Cerebellar cortex (tissue), 1 donor: ENCODE measurements at places on chromosomes 12 and 14.
A peak's percentile ranks its signal among the peaks of the same experiment; 100 is the strongest.

GRCh38 chr14:92968291-92969020, 45.5 kb downstream of the CHGA start:
- DNase-seq, result no peak

GRCh38 chr14:70792939-70793338, 16.4 kb downstream of the MAP3K9 start:
- DNase-seq, result no peak

DNA sequence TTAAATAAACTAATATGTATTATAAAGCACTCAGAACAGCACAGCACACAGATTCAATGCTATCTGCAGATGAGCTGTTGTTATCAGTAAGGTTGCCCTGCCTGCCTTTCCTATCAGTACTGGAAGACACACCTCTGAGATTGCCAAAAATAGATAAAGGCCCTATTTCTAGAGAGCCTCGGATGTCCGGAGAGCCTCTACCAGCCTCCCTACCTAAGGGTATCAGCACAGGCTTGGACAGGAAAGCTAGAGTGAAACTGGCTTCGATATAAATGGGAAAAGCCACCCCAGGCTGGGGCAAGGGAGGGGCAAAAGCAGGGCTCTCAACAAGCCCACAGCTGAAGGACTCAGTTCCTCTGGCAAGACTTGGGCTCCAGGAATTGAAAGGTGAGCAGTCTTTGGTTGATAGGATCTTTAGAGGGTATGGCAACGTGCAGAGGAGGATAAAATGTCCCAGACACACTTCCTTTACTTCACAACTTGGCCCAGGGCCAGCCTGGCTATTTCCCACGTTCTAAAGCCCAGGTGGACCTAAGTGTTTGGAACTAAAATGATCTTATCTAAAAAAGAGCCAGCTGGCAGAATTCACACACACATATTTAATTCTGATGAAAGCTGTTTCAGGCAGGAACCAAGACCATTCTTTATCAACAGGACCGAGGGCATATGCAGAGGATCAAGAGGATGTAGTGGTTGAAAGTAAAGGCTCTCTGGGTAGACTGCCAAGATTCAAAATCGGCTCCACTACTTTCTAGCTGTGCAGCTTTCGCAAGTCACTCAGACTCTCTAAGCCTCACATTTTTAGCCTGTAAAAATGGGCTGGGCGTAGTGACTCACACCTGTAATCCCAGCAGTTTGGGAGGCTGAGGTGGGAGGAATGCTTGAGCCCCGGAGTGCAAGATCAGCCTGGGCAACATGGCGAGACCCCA, 37.8 kb upstream of the ITPR2 start:
- DNase-seq, result no peak

DNA sequence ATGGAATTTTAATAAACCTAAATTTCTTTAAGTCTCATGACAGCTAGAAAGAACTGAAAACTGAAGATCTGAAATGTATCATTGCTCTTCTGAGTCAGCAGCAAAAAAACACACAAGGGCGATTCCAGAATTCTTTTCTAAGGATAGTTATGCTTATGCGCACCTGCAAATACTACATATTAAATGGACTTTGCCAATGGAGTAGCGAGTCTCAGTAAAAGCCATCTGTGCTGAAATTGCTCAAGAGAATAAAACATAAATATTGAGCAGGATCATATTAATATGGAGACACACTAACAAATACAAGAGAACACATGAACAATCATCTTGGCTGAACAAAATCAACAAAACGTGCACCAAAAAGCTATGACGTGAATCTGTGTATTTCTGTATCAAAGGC, 73.7 kb downstream of the CPNE8 start:
- DNase-seq, result no peak

GRCh38 chr12:104371043-104371870, 67.7 kb downstream of the EID3 start:
- DNase-seq, result no peak

DNA sequence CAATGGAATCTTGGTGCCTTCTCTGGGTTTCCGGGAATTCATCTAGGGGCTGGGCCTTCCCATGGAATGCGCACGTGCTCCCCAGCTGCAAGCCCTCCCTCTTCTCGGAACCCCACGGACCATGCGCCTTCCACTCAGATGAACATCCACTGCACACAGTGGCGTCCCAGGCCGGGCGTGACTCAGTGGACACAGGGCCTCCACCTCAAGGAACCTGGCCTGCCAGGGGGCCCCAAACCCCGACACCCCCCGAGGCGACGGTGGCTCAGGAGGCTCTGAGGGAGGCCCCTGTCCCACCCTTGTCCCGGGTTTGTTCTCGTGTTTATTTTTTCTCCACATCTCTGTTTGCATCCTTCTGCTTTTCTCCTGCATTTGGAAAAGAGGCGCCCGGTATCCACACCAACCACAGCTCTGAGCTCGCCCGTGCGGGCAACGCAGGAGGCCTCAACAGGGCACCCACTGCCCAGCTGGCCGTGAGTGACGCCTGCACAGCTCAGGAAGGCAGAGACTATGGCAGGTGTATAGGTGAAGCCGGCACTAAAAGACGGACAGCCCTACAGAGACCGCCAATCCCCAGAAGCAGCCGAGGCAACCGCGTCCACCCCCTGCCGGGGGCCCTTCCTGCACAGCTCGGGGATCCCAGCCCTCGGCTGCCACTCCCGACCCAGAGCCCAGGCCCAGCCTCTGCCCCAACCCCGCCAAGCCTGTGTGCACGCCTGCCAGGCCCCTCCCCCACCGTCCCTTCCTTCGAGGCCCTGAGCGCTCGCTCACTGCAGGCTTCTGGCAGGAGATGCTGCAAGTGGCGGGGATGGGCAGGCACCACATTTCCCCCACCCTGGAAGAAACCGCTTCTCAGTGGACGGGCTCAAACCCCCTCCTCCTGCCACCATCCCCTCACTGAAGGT, 23.8 kb upstream of the GALNT9 start:
- DNase-seq, result peak; percentile 48

DNA sequence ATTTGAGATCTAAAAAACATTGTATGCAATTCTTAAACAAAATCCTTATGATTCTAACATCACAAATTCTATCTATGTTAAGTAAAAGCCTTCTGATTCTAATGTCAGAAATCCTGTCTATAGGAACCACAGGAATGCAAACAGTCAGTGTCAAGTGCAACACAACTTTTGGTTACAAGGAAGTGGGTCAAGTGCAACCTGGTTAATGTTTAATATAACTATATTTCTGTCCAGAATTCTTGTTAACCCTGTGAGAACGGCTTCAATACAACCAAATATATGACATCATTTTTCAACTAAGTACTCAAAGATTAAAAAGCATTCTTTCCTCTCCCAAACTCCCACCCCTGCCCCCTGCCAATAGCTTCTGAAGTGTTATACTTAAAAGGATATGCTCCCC, 107.9 kb upstream of the PLEKHA5 start:
- DNase-seq, result no peak

- peak; percentile 50 for DNase-seq
Observed at GRCh38 chr12:12563290-12563928, 746 bp upstream of the DUSP16 start.

- DNase-seq, result no peak
Observed at GRCh38 chr12:11856971-11857370, 207.5 kb downstream of the ETV6 start.

- no peak for DNase-seq
Observed at GRCh38 chr12:115394496-115395220, 710.7 kb upstream of the TBX3 start.

- DNase-seq, result no peak
Observed at GRCh38 chr14:47297374-47297773, 378.0 kb downstream of the MDGA2 start.

DNA sequence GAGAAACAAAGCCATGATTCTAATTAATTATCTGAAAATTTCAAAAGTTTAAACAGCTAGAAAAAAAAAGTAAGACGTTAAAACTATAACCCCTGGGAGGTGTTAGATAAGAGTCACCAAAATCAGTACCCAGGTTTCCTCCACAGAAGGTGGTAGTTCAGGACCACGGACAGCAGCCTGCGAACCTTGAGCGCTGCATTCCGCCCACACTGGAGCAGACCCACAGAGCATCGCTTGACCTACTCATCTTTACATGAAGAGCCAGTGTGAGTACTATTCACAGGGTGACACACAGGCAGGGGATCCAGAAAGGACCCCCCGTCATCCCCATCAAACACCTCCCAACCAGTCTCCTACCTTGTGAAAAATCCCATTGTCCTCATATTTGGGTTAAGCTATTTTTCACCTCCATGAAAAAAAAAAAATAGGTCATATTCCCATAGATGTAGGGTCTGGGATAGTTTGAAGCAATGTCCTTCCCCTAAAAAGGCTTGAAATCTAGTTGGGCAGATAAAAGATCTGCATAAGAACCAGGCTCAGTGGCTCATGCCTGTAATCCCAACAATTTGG, 8.8 kb upstream of the CHGA start:
- no peak for DNase-seq

- no peak for DNase-seq
Observed at GRCh38 chr12:45351921-45352670, 136.2 kb downstream of the ANO6 start.

DNA sequence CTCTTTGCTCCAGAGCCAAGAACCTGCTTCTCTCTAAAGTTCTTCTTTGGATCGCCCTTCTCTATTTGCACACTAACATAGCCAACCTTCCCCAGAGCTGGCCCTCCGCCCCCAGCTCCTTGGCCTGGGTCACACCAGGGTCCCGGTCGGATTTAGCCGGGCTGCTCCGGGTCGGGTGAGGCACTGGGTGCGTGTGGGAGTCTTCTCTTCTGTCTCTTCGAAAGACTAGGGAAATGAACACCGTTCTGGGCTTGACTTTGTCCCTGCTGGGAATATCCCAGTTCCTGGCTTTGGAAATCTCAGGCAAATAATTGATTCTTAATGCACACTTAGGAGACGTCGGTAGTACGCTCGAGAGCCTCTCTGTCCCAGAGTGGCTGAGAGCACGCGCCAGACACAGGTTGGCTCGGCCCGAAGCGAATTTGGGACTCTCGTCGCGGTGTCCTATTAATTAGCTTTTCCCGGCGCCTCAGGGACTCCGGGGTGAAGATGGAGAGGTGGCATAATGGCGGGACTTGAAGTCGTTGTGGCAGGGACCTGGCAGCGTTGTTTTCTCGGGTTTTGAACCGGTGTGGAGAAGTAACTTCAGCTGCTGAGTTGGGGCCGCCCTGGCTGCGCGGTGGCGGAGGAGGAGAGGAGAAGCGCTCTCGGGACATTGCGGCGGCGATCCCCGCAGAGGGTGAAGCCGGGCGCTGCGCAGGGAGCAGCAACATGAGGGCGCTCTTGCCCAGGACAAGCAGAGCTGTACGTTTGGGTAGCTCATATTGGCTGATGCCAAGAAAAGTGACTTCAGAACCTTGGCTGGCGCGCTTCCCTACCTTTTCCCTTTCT, 7.5 kb downstream of the FOXG1 start:
- DNase-seq, result no peak

- no peak for DNase-seq
Observed at GRCh38 chr12:10867381-10867780, 16.7 kb downstream of the PRH1 start.

- no peak for DNase-seq
Observed at GRCh38 chr12:38878333-38878705, 27.1 kb downstream of the CPNE8 start.

DNA sequence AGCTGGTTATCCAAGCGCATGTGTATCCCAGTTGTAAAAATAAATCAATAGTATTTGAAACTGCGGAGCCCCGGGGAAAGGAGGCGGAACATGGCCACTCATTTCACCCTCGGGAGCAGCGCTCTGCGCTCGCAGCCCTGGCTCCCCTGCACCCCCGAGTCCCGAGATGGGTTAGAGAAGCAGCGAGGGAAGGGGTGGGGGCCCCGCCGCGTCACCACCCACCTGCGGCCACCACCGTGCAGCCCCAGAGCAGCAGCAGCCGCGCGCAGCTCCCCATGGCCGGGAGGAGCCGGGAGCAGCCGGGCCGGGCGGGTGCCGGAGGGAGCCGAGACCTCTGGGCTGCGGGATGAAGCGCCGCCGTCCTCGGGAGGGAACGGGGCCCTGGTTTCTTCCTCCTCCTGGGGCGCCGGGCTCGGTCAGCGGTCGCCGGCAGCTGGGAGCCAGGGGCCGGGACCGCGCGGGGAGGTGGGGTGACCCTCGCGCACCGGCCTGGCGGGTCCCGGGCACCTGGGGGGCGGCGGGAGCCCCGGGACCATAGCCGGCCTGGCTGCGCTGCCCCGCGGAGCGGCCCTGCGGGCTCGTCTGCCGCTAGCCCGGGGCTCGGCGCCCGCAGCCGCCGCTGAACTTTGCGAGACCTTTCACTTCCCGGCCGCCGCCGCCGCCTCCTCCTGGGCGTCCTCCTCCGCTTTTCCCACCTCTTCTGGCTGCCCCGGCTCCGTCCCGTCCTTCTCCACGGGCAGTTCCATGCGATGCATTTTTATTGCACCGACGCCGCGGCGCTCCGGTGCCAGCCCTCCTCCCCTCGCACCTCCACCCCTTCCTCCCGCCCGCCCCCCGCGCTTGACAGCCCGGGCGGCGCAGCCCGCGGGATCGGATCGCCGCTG, at the start of gene NTN4:
Gene NTN4 (minus strand): TSS at position 732 of the 884 bp plus-strand sequence. CDS start 455 bp downstream, at position 277.
- no peak for DNase-seq

DNA sequence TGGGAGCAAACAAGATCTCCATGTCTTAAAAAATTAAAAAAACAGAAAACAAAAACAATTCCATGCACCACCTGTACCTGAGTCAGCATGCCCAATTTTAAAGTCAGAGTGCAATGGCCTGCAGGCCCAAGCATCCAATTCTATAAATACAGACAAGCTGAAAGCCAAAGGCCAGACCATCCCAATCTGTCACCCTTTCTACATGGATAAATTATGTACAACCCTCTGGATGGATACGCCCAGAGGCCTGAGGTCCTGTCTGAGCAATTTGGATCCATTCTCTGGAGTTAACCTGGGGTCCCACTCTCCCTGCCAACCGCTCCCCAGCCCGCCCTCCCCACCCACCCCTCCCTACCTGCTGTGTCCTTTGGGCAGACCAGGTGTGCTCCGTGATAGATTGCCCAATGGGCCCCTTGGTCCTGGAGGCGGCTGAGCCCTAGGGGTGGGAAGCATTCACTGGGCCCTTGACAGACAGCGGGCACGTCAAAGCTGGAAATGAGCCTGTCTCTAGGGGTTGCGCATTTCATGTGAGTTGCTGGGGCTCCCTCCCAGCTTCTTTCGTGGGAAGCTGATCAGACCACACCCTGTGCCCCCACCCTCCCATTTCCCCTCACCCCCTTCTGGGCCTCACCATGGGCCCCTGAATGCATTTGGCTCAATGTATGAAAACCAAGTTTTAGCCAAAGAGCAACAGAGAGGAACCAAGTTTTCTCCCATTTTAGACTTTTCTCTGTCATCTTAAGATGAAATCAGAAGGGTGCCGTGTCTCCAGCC, 171.3 kb downstream of the BCL11B start:
- peak; percentile 24 for DNase-seq
